ENCODE measurements at places on chromosomes 2 and 18. TPM values are rescaled to one million over a fixed set of nuclear protein-coding genes. Genes with fewer than 3 reads are reported as not detected.

Gene FER1L5
- total RNA-seq: 0.45 TPM

Gene GKN2
- total RNA-seq: not detected

Gene RESP18
- total RNA-seq: not detected

Gene GREB1
- total RNA-seq: 335 TPM

Gene CRYGC
- total RNA-seq: not detected

Gene FHOD3
- 11.4 TPM for total RNA-seq

Gene DQX1
- not detected for total RNA-seq

Gene VIL1
- not detected for total RNA-seq

Gene CDH20
- 0.07 TPM for total RNA-seq

Gene CCBE1
- total RNA-seq: 43.9 TPM

Gene DUSP19
- total RNA-seq: 4.1 TPM

Gene KCNJ3
- 0.32 TPM for total RNA-seq
